T-helper 2 cell (primary cell): ENCODE measurements at places on chromosomes 3 and 15.

DNA sequence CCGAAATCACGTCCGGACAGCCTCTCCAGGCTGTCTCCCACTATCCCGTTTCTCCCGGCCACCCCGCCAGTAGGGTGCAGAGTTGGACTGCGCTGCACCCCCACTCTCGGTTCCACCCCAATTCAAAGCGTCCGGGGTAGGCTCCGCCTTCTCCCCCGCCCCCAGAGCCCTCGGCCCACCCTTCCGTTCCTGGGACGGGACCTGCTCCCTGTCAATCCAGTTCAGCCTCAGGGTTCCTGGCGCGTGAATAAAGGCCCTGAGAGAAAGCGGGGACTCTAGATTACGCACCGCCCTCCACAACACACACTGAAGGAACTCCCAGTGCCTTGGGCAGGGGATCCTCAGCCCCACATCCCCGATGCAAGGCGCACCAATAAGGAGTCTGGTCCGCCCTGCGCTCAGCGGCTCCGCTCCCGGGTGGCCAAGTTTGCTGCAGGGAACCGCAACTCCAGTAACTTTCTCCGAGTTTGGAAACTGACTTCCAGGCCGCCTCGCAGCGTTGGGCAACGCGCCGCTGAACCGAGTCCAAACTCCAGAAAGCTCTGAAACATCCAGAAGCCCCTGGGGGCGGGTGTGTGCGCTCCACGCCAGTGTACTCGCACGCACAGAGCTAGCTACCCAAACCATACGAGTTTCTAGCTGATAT, 1.9 kb downstream of the ADAMTS9 start:
- DNase-seq, result no peak

- no peak for DNase-seq
Measured at GRCh38 chr15:71335591-71335990, 220.3 kb downstream of the THSD4 start.

GRCh38 chr3:23756206-23756840, 49.4 kb upstream of the UBE2E1 start:
- DNase-seq, result no peak

DNA sequence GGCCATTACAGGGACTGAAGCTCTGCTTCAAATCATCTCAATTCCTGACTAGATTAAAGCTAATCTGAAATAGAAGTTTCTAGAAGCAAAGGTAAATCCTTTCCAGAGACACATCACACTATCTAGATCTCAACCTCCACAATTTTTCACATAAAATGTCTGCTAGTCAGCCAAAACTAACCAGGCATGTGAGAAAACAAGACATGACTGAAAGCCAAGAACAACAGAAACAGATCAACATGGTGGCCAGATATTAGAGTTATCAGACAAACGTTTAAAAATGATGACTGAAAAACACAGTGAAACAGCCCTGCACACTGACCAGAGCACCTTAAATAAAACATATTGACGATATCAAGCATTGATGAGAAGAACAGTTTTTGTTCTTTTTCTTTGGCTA, 59.1 kb downstream of the SUMF1 start:
- DNase-seq, result no peak

DNA sequence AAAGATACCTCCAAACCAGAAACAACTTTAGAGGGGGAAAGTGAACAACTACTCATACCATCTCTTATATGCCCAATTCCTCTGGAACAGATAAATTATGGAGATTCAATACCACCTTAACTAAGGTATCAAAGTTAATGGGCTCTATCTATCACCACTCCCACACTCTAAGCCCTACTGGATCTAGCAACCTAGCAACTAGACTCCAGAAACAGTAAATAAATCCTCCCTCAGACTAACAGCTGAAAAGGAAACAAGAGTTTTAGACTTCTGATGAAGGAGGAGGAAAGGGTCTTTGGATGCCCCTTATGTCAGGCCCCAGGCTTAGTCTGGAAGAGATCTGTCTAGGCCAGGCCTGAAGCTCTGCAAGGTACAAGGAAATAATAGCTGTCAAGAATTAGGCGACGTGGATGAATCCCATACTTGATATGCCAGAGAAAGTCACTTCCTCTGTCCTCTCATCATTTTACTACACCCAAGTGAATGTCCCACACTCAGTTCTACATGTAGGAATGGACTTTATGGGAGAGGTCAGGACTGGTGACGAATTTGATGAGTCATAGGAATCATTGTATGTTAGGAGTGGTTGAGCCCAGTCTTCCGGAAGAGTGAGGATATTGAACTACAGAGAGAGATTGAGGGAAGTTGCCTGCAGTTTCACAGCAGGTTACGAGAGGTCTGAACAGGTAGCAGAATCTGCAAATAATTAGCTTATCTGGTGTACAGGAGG, 113.8 kb downstream of the AKAP13 start:
- no peak for DNase-seq

DNA sequence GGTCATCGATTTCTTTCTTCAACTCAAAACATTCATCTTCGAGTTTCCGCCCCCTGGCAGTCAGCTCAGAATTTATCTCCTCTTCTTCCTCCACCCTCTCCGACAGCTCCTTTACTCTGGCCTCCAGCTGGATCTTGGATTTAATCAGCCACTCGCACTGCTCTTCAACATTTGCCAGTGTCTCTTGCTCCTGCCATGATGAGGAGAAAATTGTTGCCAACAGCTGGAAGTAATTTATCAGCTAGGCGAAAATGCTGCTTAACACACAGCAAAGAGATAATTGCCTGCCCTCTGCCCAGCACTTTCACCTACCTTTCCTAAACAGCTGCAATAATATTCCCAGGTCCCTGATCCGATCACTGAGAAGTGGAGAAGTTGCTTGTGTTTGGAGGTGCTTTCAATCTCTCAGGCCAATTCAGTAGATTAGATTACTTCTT, 69.3 kb downstream of the MYH15 start:
- DNase-seq, result no peak

DNA sequence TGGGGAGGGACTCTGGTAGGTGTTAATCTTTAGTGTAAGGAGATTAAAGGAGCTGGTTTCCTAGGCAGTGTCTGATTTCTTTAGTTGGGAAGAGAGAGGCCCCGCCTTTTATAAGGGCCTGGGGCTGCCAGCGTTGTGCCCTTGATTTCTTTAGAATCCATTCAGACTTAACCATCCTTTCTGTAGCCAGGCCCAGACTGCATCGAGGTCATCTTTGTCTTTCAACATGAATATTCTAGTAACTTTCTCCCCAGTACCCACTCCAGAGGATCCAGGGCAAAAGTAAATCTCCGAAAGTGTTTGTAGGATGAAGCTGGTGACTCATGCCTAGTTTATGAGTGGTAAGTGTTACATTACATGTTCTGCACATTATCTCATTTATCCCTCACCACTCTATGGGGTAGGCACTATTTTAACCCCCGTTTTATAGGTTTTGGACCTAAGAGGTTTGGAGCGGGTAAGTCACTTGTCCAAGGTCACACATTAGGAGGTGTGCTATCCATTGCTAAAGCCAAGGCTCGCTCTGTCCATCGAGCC, 11.8 kb upstream of the USP3 start:
- DNase-seq, result no peak

GRCh38 chr15:76512971-76513370, 176.4 kb downstream of the ISL2 start:
- no peak for DNase-seq

GRCh38 chr3:84299329-84299728, 659.5 kb upstream of the CADM2 start:
- DNase-seq, result no peak

DNA sequence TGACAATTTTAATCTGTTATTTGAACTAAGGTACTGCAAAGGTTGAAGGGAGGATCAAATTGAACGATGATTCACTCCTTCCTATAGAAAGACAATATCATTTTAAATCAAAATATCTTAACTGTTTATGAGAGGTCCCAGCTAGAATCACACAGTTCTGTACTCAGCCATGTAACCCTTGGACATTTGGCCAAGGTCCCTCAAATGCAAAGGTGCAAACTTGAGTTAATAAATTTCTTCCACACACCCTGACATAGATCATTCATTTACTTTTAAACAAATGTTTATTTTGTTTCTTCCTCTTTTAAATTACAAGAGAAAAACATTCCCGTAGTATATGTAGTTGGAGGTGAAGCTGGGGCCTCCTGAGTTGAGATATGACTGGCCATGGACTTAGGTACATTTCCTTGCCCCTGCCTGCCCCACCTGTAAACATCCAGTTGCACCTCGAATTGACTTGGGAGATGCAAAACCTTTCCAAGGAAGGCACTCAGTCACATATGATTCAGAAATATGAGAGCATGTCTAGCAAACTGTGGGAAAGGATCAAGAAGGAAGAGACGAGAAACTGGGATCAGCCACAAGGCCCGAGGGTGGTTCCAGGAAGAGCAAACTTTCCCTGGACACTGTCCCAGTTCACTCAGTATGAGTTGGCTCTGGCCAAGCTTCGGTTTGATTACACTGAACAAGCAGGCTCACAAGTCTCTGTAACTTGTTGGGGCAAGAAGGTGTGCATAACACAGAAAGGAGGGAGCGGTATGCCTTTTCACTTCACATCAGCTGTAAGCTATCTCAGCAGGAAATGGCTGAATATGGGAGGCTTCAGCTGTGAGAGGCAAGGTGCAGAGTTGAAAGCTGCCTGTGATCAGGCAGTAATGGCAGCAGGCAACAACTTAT, 6.7 kb downstream of the TNFSF10 start:
- DNase-seq, result no peak
